ENCODE measurements at places on chromosomes 7 and 10. TPM values are rescaled to one million over a fixed set of nuclear protein-coding genes. Genes with fewer than 3 reads are reported as not detected.
A peak's percentile ranks its signal among the peaks of the same experiment; 100 is the strongest.

GRCh38 chr10:14425034-14425433, 94.3 kb upstream of the FRMD4A start:
- no peak for DNase-seq

DNA sequence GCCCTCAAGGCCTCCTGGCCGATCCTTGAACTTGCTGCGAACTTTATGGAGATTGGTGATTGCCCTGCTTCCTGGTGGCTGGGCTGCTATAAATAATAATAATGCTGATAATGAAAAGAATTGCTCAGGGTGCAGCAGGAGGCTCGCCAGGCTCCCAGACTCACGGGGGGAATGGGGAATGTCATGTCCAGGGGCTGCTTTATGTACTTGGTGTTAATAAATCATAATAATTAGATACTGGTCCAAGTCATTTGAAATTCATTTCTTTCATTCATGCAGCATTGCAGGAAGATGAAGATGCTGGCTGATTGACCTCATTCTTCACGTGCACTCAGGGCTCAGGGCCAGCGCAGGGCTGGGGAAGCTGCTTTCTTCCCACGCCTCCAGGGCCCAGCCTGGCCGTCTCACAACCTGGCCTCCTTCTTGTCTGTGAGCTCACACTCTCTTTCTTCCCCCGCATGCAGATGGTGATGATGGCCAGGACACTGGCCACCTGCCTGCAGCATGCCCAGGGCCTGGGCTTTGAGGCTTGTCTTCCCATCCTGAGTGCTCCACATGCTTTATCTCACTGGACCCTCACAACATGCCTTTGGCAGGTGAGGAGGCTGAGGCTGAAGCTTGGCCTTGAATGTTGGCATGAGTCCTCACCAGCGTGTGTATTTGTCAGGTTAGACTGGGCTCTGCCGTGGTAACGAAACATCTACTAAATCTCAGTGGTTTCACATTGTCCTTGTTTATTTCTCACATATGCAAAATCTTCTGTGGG, 138.4 kb upstream of the TNS3 start:
- no peak for DNase-seq

GRCh38 chr7:8192897-8193296, 69.1 kb downstream of the ICA1 start:
- DNase-seq, result no peak

DNA sequence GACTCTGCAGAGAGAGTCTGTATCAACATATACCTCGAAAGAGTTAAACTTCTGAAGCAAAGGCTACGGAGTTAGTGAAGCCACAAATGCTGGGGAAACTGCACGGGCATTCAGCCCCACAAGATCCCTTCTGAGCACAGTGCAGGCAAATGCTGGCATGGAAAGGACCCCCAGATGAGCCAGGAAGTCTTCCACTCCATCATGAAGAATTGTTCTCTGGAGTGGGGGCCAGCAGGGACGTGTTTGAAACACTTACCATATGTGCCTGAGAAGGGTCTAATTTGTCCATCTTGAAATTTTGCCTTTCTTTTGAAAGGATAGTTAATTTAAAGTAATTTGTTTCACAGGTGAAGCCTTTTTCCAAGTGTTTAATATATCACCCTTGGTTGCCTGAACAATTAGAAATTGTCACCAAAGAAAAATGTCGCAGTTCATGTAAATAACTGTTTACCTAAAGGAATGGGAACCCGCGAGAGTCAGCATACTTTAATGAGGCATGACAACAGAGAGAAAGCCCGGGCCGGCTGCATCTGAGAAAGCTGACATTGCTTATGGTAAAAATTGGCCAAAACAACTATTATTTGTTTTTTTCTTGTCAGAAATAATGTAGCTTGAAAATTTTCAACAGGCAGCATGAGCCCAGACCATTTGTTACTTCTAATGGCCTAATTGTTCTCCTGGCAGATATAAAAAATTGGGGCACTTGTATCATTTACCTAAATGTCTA, 287.6 kb upstream of the MGMT start:
- DNase-seq, result no peak

DNA sequence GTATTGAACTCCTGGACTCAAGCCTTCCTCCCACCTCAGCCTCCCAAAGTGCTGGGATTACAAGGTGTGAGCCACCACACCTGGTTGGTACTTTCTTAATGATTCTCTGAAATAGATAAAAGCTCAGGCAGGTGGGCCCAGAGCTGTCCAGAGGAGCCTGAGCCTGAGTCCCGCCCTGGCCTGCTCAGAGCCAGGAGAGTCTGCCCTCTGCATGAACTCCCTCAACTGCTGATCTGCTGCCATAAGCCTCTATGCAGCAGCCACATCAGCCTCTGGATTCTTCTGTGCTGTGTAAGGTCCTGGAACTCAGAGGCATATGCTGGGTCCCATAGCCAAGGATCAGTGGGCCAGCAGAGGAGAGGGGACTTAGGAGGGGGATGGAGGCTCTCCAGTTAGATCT, 23.1 kb upstream of the DDIT4 start:
- no peak for DNase-seq

DNA sequence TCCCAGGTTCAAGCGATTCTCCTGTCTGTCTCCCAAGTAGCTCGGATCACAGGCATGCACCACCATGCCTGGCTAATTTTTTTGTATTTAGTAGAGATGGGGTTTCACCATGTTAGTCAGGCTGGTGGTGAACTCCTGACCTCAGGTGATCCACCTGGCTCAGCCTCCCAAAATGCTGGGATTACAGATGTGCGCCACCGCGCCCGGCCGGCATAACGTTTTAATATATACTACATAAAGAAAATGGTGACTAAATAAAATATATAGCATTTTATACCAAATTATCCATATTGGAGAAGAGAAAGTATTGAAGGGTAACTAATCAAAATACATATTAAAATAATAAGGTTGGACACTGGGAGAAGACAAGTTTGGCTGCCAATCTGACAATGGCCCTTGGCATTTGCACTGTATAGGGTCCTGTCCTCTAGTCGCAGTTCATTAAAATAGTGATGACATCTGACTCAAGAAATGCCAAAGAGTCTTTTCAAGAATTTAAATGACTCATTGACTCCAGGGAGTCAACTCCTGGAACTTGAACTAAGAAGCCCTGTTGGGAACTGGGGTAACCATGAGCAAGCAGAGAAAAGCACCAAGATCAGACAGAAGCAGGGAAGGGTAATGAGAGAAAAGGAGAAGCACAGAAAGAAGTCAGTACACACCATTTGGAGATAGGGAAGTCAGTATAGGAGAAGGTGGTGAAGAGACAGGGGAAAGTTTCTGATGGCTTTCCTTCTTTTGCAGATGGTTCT, 91.1 kb downstream of the CH25H start:
- DNase-seq, result peak; percentile 38

GRCh38 chr7:116683786-116684185, 11.8 kb downstream of the MET start:
- DNase-seq, result no peak

GRCh38 chr10:127947211-127947610, 40.3 kb downstream of the PTPRE start:
- no peak for DNase-seq

GRCh38 chr7:84633-85020, 107.7 kb upstream of the FAM20C start:
- DNase-seq, result no peak

IRF5 gene
- total RNA-seq, result 1.7 TPM

SPDYE6 gene
- not detected for total RNA-seq

Measured in CD4-positive, alpha-beta T cell (primary cell).